BJ (cell line): ENCODE measurements at places on chromosomes 3 and 15.

DNA sequence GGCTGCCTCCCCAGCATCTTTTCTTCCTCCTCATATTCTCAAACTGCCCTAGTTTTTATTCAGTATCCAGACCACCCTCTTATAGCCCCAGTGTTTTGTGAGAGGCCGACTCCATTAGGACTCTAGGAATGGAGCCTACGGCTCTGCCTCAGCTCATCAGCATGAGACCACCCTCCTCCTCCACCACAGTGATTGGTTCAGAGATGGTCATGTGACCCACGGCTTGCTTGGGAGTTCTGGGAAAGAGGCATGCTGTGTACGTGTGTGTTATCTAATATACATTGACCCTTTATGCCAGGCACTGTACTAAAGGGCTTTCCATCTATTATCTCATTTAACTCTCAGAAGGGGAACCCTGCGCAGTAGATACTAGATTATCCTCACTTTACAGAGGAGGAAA lies 17.8 kb upstream of the CMTM7 start:
- no peak for DNase-seq

GRCh38 chr15:29612701-29613100 lies 209.6 kb downstream of the TJP1 start:
- DNase-seq: no peak

DNA sequence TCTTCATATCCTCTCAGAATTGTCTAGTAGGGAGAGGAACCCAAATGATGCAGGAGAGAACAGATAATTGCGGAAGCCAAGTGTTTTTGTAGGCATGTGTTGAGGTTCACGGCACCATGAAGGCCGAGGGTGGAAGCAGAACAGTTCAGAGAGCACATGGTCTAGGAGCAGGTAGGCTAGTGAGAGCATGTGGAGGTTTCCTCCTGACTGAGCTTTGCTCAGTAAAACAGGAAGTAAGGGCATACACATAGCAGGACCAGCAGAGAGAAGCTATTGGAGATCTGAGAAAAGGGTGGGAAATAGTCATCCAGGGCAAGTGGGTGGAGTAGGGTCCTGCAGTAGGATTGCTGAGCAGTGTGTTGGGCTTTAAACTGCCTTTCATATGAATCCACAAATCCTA lies 491.1 kb downstream of the FHIT start:
- no peak for DNase-seq

GRCh38 chr3:49022688-49023171 lies 809 bp downstream of the NDUFAF3 start:
- no peak for DNase-seq

- no peak for DNase-seq
These were observed 42.5 kb upstream of the SPTSSB start for GRCh38 chr3:161413855-161414210.

GRCh38 chr3:113600418-113601182 lies 68.2 kb downstream of the SIDT1 start:
- no peak for DNase-seq

GRCh38 chr3:20074226-20075063 lies 34.2 kb downstream of the KAT2B start:
- no peak for DNase-seq

DNA sequence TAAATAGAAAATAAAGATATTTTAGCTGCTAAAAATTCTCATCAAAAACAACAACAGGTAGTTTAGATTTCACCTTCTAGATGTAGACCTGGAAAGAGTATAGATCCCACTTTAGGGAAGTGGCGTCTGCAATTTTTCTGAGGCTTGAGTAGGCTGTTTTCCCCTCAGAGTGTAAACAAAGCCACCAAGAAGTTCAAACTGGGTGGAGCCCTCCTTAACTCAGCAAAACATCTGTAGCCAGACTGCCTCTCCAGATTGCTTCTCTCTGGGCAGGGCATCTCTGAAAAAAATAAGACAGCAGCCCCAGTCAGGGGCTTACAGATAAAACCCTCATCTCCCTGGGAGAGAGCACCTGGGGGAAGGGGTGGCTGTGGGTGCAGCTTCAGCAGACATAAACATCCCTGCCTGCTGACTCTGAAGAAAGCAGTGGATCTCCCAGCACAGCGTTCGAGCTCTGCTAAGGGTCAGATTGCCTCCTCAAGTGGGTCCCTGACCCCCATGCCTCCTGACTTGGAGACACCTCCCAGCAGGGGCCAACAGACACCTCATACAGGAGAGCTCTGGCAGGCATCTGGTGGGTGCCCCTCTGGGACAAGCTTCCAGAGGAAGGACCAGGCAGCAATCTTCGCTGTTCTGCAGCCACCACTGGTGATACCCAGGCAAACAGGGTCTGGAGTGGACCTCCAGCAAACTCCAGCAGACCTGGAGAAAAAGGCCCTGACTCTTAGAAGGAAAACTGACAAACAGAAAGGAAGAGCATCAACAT lies 259.6 kb downstream of the STXBP5L start:
- no peak for DNase-seq

DNA sequence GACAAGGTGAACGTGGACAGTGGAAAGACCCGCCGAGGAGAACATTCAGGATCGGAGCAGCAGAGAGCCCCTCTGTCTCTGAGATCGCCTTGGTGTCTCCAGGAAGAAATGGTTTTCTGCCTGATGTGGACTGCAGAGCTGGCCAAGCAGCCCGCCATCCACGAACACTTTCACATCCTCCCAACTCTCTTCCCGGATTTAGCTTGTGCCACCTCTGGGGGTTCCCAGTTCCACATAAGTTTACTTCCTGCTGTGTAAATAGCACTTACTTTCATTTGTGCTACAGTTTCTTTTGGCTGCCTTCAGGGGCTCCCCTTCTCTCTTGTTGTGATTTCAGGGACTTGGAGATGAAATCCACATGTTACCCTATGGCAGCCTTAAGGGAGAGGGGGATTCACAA lies 48.4 kb downstream of the SEMA5B start:
- no peak for DNase-seq

DNA sequence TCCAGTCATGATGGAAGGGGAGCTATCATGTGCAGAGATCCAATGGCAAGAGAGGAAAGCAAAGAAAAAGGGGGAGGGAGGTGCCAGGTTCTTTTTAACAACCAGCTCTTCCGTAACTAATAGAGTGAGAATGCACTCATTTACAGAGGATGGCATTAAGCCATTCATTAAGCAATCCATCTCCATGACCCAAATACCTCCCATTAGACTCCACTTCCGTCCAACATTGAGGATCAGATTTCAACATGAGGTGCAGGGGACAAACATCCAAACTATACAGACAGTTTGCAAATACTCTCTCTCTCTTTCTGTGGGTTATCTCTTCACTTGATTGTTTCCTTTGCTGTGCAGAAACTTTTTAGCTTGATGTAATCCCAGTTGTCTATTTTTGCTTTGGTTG lies 21.2 kb downstream of the ZDHHC23 start:
- no peak for DNase-seq

GRCh38 chr3:28124882-28125281 lies 116.5 kb upstream of the CMC1 start:
- DNase-seq: no peak

GRCh38 chr3:6549296-6549695 lies 311.6 kb upstream of the GRM7 start:
- DNase-seq: no peak

GRCh38 chr3:64501298-64501906 lies 186.4 kb downstream of the ADAMTS9 start:
- DNase-seq: no peak

DNA sequence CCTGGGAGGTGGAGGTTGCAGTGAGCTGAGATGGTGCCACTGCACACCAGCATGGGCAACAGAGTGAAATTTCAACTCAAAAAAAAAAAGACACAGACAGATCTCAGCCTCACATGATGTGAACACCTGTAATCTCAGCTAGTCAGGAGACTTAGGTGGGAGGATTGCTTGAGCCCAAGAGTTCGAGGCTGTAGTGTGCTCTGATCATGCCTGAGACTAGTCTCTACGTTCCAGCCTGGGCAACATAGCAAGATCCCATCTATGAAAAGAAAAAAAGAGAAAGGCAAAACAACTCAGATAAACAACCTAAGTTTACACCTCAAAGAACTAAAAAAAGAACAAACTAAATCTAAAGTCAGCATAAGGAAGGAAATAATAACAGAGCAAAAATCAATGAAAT lies 11.0 kb downstream of the SCAPER start:
- no peak for DNase-seq

DNA sequence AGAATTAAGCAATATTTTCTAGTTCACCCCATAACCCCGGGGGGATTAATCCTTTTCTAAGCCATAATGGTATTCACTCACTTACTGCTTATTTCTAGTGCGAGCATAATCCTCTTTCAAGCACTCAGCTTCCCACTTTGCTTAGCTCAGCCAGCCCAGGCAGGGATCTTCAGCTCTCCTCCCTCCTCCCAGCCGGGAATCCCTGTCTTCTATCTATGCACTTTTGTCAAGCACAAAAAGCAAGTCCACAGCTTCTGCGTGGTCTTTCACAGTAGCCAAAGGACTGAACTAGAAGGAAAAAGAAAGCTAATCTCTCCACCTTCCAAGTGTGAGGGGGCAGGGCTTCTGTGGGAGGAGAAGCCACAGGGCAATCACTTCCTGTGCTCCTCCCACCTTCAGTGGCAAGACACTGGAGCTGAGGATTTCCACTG lies 62.8 kb downstream of the PEX5L start:
- no peak for DNase-seq

DNA sequence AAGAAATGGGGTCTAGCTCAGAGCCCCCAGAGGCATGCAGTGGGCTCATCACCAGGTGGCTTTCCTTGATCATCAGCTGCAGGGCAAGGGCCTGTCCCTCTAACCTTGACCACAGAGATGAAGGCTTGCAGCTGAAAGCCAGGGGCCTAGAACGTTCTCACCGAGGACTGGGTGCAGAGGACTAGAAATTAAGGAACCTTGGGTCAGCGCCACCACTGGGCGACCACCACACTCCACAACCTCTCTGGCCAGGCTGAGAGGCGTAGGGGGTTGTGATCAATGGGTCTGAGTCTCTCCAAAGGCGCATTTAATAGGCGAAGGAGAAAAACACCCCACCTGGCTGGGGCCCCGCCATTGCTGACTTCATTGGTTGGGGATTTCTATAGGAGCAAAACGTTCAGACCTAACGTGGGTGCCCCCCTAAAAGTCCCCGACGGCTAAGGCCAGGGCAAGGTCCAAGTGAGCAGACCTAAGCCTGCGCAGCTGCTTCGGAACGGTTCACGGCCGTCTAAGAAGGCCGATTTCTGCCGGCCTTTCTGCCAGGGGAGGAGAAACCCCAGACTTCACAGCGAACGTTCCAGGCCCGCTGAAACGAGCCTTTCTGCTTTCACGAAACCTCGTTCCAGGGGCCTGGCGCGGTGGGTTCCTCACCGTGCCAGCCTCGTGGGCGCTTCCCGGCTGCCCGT lies 915 bp downstream of the BCL2L10 start:
- DNase-seq: no peak

- no peak for DNase-seq
These were observed 660 bp upstream of the BCL2L10 start for GRCh38 chr15:52113235-52113634.

GRCh38 chr3:186368717-186369116 lies 6.7 kb upstream of the DGKG start:
- no peak for DNase-seq

DNA sequence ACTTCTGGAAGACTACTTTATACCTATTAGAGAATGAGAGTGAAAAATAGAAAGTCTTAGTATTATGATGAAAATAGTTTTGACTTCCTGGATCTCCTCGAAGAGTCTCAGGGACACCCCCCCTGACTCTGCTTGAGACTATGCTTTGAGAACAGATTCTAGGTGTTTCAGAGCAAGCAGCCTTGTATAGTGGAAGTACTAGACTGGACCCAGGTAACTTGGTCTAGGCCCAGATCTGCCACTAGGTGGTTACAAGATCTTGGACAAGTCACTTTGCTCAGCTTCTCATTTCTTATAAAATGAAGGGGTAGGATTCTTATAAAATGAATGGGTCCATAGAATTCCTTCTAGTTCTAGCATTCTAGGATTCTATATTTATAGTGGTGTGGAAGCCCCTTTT lies 9.1 kb downstream of the ABHD5 start:
- no peak for DNase-seq

GRCh38 chr3:4742359-4742758 lies 236.9 kb upstream of the BHLHE40 start:
- DNase-seq: no peak

- no peak for DNase-seq
These were observed 35.7 kb upstream of the DLG1 start for GRCh38 chr3:197333901-197334639.

DNA sequence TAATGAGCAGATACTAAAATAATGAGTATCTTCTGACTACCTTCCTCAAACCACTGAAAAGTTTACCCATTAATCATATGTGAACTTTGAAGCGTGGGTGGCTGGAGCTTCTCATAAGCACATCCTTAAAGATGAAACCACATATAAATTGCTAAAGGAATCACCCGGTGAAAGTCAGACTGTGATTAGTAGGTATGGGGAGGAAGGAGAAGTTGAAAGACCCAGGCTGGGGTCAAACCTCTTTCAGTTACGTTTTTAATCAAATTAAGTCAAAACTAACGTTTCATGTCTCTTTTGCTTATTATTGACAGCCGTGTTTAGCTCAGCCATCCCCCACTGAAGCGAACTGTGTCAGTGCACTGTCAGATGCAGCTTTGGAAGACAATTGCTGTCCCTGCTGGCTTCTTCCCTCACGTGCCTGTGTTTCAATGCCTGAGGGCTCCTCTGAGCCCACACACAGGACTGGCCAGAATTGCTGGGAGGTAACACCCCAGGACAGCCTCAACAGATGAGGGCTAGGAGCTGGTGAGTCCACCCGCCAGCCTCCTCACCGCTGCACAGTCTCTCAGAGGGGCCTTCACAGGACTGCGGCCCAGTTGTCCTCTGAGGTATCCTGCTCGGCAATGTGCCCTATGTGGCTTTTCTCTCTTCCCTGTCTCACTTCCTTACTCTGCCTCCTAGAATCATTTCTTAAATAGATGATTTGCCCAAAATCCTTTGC lies 29.3 kb upstream of the SH3BP5 start:
- DNase-seq: peak; percentile 67

- no peak for DNase-seq
These were observed 82.3 kb downstream of the LRTM1 start for GRCh38 chr3:54845551-54845950.
